ENCODE measurements at places on chromosomes 1 and 21.

DNA sequence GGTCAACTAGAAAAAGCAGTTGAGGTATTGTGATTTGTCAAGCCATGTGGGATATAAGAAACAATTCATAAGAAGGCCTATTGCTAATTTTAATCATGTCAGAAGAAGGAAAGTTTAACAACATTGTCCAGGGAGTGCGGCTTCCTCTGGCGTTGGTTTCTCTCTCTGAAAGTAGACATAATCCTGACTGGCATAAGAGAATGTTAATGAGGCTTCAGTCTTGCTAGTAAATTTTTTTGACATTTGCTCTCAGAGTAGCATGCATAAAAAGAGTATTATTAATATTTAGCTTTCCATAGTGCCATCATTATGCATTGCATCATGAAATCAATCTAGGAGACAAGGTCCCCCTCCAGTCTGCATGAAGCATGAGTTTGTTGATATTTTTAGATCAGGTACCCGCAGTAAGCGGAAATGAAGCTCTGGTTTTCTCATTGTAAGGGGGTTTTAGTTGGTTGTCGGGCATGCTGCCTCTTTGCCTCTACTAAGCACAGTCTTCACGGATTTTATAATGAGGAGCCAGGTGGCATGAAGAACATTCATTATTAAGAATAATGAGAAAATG, 12.8 kb upstream of the PRDM2 start:
- no peak for DNase-seq

- no peak for DNase-seq
Observed at GRCh38 chr1:177200290-177200689, 29.5 kb downstream of the BRINP2 start.

DNA sequence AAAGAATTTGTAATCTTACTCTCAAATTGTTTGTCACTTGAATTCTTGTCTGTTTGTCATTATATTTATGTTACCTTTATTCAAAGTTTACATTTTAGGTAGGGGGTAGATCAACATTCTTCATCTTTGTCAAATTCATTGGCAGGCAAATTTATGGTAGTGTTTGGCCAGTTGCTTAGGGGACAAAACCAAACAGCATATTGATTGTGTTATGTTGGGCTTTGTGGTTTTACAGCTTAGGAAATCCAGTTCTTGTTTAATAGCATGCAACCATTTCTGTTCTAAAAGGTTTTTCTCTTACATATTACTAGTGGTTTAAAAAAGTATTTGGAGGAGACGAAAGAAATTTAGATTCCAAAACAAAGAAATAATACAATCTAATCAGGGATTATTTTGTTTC, 91.4 kb downstream of the HMCN1 start:
- no peak for DNase-seq

DNA sequence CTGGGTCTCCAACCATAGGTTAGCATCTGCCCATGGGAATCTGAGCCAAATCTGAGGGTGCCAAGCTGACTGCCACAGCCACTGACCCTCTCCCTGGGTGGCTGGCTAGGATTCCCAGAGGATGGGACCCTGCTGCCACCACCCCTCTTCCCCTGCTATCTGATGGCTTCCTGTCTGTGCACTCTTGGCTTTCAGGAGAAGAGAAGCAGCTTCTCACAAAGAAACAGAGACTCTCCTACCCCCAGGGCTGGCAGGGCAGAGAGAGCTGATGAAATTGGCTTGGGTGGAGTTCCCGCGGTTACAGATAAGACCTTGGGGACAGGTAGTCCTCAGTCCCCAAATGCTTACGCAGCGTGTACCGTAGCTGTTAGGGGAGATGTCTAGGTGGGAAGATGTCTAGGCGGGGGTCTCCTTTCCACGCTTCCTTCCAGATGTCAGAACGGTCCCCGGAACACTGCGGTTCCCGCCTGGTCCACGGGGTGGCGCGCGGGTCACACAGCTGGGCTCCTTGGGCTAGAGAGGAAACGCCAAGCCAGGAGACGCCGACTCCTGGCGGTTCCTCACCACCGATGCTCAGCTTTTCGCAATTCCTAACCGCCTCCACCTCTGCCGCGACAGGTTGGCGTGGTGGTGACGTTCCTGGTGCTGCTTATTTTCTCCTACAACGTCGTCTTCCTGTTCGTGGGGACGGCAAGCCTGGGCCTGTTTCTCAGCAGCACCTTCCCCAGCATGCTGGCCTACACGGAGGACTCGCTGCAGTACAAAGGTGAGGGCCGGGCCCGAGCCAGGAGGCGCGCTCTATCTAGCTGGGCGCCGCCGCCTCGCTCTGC, 40.1 kb downstream of the ELK4 start:
- DNase-seq: peak; percentile 89

Data from stimulated activated CD8-positive, alpha-beta memory T cell treated with anti-CD3 and anti-CD28 coated beads, Interleukin-15, amount 100 ng/mL, for 24 hours (primary cell).